Fibroblast of skin of left biceps (primary cell): ENCODE measurements at places on chromosomes 4 and X.

DNA sequence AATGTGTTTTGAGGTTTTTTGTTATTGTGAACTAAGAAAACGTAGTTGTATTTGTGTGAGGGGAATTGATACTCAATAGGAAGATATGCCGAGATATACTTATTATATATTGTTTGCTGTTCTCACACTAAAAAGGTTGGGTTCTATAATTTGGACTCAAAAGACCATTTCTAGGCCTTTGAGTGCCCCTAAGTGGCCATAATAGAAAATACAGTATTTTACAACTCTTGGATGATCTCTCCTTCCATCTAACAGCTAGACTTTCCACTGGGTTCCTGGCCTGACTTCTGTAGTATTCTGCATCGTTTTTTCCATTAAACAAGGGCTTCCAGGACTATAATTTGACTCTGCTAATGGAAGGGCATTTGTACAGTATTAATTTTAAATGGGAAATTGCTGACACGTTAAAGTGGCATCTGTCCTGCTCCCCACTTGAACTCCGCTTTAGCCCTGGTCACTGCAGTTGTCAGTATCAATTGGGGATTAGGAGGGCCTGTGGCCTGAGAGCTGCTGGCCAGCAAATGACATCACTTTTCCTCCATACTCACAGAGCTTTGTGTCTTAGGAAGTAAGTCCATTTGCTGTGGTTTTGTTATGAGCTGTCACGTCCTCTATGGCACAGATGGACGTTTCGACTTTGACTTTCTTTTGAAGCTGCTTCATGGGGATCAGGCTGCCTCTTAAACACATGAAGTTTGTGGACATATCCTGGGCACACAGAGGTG, 176.9 kb downstream of the SLIT2 start:
- DNase-seq = no peak

GRCh38 chr4:146311238-146311970, 97.1 kb downstream of the REELD1 start:
- DNase-seq = no peak

- DNase-seq = no peak
Observed at GRCh38 chr4:166657261-166657660, 577.0 kb downstream of the SPOCK3 start.

- no peak for DNase-seq
Observed at GRCh38 chrX:108257556-108257955, 166.0 kb downstream of the ATG4A start.

- no peak for DNase-seq
Observed at GRCh38 chrX:137043736-137044135, 9.9 kb upstream of the GPR101 start.

DNA sequence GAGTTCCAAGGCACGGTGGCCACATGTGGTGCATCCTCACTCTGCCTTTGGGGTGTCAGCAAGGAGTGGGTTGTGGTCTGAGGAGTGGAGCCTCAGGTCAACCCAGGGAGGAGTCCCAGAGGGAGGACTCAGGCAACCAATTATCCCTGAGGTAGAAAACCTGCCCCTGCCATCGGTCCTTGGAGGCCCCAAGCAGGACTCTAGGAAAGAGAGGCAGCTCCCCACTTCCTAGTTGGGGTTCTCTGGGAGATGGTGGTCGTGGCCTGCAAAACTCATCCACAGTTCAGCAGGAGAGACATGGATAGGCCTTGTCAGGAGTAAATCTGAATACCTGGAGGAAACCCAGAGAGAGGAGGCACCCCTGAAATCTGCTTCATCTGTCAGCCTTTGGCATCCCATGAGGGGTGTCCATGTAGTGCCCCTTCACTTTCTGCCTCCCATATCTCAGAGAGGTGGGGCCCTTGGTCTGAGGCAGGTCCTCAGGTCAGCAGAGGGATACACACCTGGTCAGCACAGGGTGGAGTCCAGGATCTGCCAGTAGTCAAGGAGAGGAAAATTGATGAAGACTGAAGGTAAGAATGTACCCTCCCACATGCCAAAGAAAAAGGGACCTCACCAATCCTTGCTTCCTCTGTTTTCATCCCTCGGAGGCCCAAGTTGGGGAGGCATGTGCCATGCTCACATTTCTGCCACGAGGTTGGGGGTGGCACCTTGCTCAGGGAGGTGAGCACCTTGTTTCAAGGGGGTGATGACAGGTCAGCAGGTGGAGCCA, 1.6 kb downstream of the MAGEA11 start:
- no peak for DNase-seq

DNA sequence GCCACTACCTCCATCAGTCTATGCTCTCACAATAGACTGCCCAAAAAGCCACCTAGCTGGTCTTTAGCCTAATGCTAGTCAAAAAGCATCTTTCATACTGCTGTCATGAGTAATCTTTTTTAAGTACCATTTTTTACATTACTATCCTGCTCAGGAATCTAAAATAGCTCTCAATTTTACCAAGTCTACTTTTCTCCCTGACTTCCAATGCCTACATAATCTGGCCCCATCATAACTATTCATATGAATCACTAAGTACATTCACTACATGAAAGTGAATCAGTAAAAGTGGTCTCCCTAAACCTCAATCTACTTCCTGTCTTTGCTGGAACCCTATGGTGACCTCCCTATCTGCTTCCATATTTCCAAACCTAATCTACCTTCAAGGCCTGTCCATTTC, 105.9 kb downstream of the THOC2 start:
- DNase-seq = peak; percentile 37

DNA sequence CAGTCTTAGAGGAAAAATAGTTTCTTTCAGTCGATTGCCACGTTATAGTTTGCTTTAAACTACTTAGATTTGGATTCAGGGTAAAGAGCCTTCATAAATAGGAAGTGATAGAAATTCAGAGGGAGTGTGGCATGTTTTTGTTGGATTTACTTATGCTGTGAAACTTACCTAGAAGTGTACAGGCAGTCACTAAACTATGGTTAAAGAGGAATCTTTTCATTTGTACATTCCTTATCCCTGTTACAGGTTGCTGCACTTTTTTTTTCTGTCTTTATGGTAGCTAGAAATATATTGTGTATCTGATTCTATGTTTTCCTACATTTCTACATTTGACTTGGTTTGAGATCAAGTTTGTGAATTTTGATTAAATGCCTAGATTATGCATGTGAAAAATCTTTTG, 19.1 kb downstream of the WWC2 start:
- no peak for DNase-seq

DNA sequence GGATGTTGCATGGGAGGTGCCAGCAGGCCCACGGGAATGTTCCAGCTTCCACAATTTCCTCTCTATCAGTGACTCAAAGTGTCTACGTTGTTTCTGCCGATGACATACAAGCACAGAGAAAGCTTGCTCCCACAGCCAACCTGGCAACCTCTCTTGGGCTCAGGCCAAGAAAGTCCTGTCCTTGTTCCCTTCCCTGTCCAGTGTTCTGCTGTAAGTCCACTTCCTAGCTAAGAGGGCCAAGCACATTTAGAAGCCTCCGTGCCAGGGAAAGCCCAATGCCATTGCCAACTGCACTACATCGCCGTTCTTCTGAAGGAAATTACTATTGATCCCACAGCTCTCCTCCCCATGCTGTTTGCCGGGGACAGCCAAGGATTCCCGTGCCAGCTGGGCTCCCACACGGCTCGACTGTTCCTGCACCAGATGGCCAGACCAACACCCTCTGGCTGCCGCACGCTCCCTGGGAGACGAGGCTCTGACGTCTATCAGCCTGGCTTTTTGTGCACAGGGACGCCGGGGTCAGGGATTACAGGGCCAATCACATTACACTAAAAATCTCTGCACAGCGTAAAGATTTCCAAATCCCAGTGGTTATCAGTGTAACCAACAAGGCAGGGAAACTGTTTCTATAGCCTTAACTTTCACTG, 284.0 kb downstream of the BCOR start:
- DNase-seq = no peak

DNA sequence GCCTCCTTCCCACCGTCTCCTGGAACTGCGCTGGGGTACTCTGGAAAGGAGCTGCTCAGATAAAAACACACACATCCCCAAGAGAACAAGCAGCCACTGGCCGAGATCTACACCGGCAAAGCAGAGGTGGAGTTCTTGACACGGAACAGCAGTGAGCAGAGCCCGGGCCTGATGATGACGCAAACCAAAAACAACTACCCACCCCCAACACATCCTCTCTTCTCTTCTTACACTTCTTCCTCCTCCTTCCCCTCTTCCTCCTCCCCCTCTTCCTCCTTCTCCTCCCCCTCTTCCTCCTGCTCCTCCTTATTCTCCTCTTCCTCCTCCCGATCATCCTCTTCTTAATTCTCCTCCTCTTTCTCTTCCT, 4.6 kb downstream of the PNMA5 start:
- DNase-seq = peak; percentile 1

DNA sequence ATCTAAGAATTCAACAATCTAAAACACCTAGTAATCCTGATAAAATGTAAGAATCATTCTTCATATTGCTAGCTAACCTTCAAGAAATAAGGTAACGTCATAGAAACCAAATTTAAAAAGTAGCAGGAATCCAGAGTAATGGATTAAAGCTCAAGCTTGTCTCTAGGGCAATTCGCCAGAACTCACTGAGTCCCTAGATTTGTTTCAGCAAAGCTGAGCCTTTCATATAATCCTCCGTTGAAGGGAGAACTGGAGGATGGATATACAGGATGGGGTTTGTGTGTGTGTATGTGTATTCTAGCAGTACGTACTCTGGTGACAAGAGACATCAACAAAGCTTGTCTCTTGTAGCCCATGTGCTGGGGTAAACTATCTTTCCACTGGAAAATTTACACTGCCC, 2173.5 kb upstream of the AGA start:
- no peak for DNase-seq

GRCh38 chrX:44843753-44844152, at the start of gene DUSP21:
Gene DUSP21 (plus strand): TSS chrX:44844021. CDS start chrX:44844133, 112 bp downstream.
- DNase-seq = no peak

GRCh38 chrX:125005863-125006262, 313.8 kb upstream of the TEX13C start:
- DNase-seq = no peak

DNA sequence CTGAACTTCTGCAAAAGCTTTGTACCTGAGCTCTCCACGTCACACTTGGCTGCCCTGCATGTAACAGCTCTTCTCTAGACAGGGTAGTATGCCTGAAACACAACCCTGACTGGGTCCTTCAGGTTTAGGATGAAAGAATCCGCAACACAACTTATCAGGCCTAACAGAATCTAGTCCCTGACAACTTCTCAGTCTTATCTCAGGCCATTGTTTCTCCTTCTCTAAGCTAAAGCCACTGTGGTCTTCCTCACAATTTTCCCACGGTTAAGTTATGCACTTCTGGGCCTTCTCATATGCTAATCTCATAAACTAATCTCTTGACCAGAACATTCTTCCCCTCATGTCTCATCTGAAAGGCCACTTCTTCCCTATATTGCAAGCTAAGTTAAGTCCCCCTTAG, 10.8 kb upstream of the TMPRSS11B start:
- no peak for DNase-seq
